CD4-positive, alpha-beta T cell treated with Interleukin-15 for 1 hour (primary cell): ENCODE measurements at places on chromosomes 1 and 21.

GRCh38 chr21:45305836-45306235, 18.1 kb upstream of the POFUT2 start:
- DNase-seq: no peak

- DNase-seq: no peak
Measured at GRCh38 chr1:56788102-56788501, 31.1 kb downstream of the FYB2 start.

DNA sequence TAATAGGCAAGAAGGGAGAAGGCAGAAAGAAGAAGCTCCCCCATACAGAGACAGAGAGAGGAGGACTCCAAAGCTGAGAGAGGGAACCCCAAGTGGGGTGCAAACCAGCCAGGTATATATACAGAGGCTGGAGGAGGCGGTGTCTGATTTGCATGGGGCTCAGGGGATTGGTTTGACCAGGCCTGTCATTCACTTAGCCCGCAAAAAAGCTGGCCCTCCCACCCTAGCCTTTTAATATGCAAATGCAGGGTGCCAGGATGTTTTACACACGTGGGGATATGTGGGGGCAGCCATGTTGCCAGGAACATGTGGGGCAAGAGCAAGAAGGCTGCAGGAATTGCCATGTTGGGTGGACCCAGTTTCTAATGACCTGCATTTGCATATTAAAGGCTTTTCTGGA, 37.0 kb upstream of the TENT5B start:
- no peak for DNase-seq

- no peak for DNase-seq
Measured at GRCh38 chr1:169175461-169175860, 69.0 kb downstream of the ATP1B1 start.

- no peak for DNase-seq
Measured at GRCh38 chr21:16022921-16023320, 293.1 kb downstream of the USP25 start.

- DNase-seq: no peak
Measured at GRCh38 chr1:240151136-240151735, 59.6 kb downstream of the FMN2 start.

- DNase-seq: no peak
Measured at GRCh38 chr1:30476476-30476875, 246.9 kb downstream of the MATN1 start.

- peak; percentile 28 for DNase-seq
Measured at GRCh38 chr1:2575801-2576663, 10.5 kb upstream of the PRXL2B start.

GRCh38 chr1:10628685-10629084, 153.9 kb downstream of the PEX14 start:
- no peak for DNase-seq

GRCh38 chr1:4668743-4669700, 14.6 kb downstream of the AJAP1 start:
- DNase-seq: no peak

DNA sequence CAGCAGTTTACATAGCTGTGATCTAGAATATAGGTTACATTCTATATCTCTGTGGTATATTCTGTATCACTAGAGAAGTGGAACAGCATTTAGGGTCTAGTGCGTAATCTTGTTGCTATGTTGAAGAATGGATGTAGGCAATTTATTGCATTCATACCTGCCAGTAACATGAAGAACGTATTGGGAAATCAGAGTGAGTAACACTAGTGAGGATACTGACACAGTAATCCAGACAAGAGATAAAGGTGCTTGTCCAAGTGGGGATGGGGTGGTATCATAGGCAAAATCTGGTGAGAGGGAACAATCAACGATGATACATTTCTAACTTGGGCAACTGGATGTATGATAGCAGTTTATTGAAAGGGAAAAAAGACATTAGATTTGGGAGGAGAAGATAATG, 9.8 kb downstream of the PPP2R5A start:
- DNase-seq: no peak

- no peak for DNase-seq
Measured at GRCh38 chr1:165542015-165542631, 1.7 kb upstream of the LRRC52 start.

- no peak for DNase-seq
Measured at GRCh38 chr1:235297579-235297978, 30.4 kb downstream of the ARID4B start.

DNA sequence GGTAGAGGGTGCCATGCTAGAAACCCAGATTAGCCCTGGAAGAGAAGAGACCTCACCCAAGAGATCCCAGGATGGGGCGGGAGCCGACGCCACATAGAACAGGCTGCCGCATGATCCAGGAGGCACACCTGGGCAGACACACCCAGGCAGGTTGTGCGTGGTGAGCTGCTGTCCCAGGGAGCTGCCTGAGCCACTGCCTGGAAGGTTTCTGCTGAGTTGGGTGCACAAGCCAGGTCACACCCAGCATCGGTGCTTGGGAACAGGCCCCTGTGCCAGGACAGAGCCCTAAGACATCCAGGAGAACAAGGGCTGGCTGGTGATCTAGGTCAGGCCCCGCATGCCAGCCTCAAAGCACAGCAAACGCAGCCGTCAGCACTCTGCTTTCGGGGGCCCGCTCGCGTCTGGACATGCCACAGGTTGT, 40.2 kb downstream of the CTNNBIP1 start:
- DNase-seq: no peak

- no peak for DNase-seq
Measured at GRCh38 chr1:87914396-87914795, 585.7 kb downstream of the LMO4 start.

- DNase-seq: no peak
Measured at GRCh38 chr21:26136671-26137070, 33.9 kb downstream of the APP start.

DNA sequence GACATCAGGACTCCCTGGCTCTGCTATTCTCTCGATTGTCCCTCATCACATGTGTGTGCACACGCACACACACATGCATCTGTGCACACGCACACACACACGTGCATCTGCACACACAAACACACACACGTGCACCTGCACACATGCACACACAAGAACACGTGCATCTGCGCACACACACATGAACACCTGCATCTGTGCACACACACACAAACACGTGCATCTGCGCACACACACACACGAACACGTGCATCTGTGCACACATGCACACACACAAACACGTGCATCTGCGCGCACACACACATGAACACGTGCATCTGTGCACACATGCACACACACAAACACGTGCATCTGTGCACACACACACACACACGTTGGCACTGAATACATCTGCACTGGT, 14.7 kb downstream of the S100A7A start:
- DNase-seq: no peak

GRCh38 chr1:180211860-180212229, 18.2 kb upstream of the LHX4 start:
- no peak for DNase-seq

GRCh38 chr1:173258479-173259264, 51.5 kb upstream of the TNFSF4 start:
- no peak for DNase-seq

- no peak for DNase-seq
Measured at GRCh38 chr21:45094412-45094811, 20.0 kb downstream of the ADARB1 start.

- DNase-seq: no peak
Measured at GRCh38 chr1:94398356-94398755, 19.8 kb upstream of the ABCD3 start.

GRCh38 chr1:230849451-230850224, 18.7 kb downstream of the C1orf198 start:
- no peak for DNase-seq
